SW480 (cell line): ENCODE measurements at places on chromosomes 1 and 21.
A peak's percentile ranks its signal among the peaks of the same experiment; 100 is the strongest.

DNA sequence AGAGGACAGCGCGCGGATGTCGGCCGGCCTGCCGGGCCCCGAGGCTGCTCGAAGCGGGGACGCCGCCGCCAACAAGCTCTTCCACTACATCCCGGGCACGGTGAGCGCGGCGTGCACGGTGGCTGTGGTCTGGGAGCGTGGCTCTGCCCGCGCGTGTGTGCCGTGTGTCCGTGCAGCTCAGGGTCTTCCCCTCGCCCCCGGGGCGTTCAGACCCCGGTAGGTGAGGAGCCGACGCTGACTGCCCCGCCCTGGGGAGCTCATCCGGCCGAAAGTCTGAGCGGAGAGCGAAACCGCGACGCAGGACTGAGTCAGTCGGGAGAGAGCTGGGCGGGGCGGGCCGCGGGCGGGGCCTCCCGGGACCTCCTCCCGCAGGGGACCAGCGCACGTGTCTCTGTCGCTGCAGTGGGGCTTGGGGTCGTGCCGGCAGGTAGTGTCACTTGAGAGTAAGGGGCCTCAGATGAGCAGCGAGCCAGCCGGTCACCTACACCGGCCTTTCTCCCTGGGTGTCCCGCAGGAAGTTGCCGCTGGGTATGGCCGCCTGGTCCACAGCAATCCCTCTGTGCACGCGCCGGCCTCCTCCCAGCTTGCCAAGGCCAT, 520 bp downstream of the PLEKHN1 start:
- DNase-seq = peak; percentile 71

- no peak for DNase-seq
These were observed 81.2 kb downstream of the TOMM20 start for GRCh38 chr1:235047331-235047871.

GRCh38 chr1:27503844-27504587, 14.0 kb upstream of the WASF2 start:
- DNase-seq = no peak

DNA sequence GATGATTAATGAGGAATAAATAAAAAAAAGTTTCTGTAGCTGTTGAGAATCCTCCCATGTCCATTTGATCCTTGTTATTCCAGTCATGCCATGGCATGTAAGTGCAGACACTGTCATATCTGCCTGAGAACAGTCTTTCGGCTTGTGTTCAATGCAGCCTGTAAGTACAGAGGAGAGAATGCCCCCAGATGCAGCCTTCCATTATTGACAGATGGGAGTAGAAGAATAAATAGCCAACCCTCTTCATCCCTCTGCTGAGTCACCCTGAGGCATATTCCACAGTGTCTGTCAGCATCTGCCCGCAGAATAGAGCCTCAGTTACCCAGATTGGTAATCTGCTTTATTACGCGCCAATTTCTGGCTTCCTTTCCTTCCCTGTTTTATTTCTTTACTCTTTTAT, 139.4 kb downstream of the LRRC7 start:
- DNase-seq = no peak

DNA sequence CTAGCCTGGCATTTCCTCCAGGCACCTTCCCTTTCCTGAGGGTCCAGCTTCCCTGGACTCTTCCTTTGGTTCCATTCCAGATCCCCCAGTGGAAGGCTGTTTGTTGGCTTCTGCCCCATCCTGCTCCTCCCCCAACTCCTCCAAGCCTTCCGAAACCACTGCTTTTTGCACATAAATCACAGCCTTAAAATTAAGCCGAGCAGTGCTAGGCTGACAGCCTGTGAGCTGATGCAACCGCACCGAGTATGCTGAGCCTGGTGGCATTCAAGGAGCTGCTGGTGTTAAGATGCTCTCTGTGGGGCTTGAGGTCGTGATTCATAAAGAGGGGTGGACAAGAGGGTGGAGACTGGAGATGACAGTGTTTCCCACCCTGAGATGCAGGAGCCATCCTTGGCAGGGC, 266.6 kb upstream of the C1orf174 start:
- DNase-seq = no peak

GRCh38 chr1:93014168-93014567, 52.9 kb upstream of the DIPK1A start:
- no peak for DNase-seq

DNA sequence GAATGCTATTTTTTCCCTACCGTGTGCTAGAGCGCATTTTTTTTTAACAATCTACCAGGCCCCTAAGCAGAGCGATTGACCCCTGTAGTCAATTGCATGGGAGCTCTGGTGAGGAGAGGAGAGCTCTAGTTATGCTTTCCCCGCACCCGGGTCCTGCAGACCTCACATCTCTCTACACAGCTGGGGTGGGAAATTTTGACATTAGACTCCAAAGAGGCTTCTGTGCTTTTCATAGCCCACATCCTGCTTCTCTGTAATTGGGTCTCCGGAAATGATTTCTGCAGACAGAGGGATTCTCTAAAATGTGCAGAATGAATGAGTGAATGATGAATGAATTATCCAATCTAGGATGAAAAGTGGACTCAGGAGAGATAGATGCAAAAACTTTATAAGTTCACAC, 41.5 kb upstream of the DUSP10 start:
- no peak for DNase-seq

DNA sequence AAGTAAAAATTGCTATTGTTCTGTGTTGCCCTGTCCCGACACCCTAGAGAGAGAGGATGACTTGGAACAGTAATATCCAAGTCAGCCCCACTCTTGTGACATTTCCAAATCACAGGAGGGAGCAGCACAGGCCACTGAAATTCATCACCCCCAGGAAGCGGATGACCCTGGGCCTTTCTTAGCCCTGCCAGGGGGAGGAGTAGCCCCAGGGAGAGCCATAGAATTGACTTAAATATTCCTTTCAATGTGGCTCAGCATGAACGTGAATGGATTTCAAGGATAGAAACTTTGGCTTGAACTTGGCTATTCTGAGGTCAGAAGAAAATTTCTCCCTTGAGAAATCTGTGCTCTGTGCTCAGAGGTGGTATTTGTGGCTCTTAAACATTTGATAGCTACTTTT, 80.6 kb downstream of the CENPF start:
- no peak for DNase-seq

DNA sequence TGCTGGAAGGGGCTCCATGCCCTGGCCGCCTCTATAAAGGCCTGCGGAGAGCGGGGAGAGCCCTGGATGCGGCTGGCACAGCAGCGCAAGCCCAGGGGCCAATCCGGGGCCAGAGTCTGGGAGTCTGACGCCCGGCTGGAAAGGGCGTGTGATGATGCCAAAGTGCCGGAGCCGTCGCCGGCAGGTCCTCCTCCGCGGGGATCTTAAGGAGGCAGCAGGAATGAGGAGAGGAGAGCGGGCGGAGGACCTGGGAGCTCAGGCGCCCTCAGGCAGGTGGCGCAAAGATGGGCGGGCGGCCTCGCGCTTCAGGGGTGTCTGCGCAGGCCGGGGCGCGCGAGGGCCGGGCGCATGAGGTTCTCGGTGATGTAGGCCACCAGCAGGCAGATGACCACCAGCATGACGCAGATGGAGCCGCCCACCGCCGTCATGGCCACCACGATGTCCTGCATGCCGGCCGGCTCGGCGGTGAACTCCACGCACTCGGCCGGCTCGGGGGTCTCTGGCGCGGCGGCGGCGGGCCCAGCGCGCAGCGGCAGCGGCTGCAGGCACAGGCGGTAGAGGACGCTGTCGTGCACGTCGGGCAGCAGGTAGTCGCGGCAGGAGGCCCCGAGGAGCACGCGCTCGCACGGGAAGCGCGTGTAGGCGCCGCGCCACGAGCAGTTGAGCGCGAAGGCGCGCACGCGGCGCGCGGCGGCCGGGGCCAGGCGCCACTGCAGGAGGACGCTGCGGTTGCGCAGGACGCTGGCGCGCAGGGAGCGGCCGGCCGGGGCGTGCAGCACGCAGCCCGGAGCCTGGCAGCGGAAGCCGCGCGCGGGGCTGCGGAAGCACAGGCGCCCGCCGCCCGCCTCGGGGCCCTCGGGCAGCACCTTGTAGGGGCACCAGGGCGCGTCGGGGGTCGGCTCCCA, 653 bp downstream of the FNDC10 start:
- DNase-seq = no peak
